ENCODE measurements at places on chromosomes 2 and 18. TPM values are rescaled to one million over a fixed set of nuclear protein-coding genes. Genes with fewer than 3 reads are reported as not detected.

GRCh38 chr2:217000406-217000805 is 140.5 kb upstream of the TNP1 start:
- no peak for DNase-seq

- no peak for DNase-seq
Measured at GRCh38 chr18:9221661-9222060, 85.1 kb downstream of the ANKRD12 start.

Gene COPS9
- total RNA-seq, result 314 TPM

Gene GLI2
- 7.9 TPM for total RNA-seq

Gene UGT1A4
- not detected for total RNA-seq
